Dorsolateral prefrontal cortex (tissue), 122 donors: ENCODE measurements at places on chromosomes 2 and 18. TPM values are rescaled to one million over a fixed set of nuclear protein-coding genes. Genes with fewer than 3 reads are reported as not detected.

DNA sequence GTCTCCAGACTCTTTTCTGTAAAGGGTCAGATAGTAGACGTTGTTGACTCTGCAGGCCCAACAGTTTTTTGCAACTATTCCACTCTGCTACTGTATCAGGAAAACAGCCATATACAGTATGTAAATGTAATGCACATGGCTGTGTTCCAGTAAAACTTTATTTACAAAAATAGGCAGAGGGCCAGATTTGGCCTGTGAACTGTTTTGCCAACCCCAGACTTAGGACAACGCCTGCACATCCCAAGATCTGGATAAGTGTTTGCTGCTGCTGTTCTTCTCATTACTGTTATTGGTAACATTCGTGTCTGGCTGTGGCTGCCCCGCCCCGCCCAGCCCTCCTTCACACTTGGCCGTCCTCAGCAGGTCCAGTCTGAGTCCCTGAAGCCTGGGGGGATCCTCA is 94.6 kb upstream of the MCFD2 start:
- DNase-seq: no peak

DNA sequence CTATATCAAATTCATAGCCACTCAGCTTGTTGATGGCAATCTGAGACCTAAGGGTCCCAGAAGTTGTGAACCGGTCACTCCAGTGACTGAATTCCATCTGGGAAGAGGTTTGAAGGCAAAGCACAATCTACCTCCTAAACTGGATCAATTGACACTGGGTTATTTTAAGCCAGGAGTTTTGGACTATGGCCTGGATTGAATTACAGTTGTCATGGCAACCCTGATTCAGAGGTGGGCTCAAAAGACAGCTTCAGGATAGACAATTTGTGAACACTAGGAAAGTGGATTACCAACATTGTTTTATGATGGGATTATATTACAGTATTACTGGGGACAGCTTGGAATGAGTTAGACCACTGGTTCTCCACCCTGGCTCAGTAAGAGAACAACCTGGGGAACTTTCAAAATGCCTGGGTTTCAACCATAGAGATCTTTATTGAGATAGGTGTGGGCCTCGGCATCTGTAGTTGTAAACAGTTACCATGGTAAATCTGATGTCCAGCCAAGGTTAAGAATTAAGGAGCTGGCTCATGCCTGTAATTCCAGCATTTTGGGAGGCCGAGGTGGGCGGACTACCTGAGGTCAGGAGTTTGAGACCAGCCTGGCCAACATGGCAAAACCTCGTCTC is 58.8 kb downstream of the MFSD6 start:
- no peak for DNase-seq

B3GNT2 gene
- total RNA-seq: 13.2 TPM

GRCh38 chr2:72999729-73000725 is 71.5 kb downstream of the SFXN5 start:
- no peak for DNase-seq

DNA sequence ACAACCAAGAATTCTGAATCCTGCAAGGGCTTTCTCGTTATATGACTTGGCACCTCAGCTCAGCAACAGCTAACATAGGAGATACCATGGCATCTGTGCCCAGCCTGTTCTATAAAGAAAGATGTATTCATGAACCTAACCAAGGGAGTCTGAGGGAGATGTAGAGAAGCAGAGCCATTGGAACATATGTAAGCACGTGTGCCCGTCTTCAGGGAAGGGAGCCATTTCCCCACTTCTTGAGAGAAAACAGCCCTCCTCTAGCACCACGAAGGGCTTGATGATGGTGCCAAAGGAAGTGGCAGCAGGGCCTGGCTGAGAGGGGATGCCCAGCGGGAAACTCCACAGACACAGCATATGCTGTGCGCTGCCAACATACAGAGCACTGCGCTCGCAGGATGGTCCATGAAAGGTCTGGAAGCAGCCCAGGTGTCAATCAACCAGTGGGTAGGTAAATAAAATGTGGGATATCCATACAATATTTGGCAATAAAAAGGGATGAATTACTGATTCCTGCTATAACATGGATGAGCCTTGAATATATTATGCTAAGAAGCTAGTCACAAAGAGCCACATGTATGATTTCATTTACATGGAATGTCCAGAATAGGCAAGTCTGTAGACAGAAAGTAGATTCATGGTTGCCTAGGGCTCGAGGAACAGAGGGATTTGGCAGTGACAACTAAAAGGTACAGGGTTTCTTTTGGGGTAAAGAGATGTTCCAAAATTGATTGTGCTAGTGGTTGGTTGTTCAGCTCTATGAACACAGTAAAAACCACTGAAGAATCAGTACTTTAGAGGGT is 16.1 kb downstream of the TMEM247 start:
- no peak for DNase-seq

ADRA2B gene
- 0.24 TPM for total RNA-seq

DNA sequence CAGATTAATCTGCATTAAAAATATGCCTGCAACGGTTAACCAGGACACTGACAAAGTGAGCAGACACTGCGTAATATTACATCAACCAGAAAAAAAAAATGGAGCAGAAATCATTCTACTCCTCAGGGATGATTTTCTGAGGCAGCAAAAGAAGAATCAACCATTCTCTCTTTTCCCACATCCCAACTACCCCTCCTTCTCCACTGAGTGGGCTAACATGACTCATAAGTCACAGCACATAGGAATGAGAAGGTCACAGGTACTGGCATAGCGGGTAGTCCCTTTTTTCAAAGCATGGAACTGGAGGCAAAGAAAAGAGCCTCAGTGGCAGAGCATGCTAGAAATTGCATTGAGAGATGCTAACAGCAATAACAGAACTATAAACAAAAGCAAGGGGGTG is 54.3 kb upstream of the TSPYL6 start:
- DNase-seq: no peak

STPG4 gene
- total RNA-seq: 1.7 TPM

TMEM214 gene
- total RNA-seq: 33.0 TPM
